AG04449 (cell line): ENCODE measurements at places on chromosomes 1 and 21.

DNA sequence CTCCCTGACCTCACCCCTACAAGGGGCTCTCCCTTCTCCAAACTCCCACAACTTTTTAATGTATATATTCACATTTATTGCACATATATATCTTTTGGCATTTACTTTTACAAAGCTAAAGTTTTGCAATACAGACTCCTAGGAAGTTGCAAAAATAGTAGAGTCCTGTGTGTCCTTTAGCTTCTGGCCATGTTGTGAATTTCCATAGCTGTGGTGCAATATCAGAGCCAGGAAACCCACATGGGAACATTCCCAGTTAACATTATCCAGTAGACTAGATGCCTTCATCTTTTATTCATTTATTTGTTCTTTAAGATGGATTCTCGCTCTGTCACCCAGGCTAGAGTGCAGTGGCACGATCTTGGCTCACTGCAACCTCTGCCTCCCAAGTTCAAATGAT, 343.0 kb downstream of the PCP4 start:
- DNase-seq: no peak

- DNase-seq: no peak
These were observed 10.5 kb upstream of the TAF1A start for GRCh38 chr1:222600281-222600680.

DNA sequence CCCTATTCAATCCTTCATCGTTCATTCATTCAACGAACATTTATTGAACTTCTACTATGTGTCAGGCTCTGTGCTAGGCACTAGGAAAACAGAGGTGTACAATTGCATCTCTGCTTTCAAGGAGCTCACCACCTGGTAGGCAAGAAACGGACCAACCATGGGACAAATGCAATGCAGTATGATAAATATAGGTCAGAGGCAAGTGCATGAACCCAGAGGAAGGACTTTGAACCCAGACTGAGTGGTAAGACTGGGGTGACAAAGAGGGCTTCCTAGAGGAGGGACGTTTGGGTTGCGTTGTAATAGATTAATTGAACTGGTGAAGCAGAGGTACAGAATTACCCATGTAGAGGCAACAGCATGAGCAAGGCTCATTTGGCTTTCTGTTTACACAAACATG, 16.4 kb downstream of the CD2 start:
- no peak for DNase-seq

DNA sequence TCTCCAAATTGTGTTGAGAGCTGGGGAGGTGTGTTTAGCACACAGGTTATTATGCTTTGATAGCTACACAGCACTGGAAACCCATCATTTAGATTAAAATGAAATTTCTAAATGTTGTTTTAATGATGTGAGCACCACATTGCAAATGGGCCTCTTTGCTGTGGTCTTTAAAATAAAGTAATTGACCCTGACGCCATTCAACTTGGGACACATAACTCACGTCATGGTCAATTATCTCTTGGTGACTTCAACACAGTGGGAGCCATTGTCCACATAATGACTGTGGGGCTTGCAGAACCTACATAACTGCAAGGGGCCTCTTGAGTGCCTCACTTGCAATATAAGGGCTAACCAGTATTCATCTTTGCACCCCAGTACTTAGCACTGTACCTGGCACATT, 280.4 kb downstream of the HLX start:
- DNase-seq: no peak

GRCh38 chr1:198290089-198290683, 133.4 kb downstream of the NEK7 start:
- no peak for DNase-seq

DNA sequence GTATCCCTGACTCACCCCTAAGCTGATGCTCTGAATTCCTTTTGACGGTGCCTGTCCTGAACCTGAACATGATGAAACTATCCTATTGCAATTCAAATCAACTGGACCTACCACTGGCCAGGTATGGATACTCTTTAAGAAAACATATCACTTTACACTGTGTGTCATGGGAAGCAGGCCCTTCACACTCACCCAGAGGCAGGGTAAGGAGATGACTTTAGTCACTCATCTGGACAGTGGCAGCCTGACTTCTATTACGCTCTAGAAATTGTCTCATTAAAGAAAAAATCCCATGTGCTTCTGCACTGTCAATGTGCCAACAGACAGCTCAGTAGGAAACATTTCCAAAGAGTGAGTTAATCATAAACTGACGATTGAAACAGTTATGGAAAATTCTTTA, 94.3 kb downstream of the VAV3 start:
- DNase-seq: no peak

DNA sequence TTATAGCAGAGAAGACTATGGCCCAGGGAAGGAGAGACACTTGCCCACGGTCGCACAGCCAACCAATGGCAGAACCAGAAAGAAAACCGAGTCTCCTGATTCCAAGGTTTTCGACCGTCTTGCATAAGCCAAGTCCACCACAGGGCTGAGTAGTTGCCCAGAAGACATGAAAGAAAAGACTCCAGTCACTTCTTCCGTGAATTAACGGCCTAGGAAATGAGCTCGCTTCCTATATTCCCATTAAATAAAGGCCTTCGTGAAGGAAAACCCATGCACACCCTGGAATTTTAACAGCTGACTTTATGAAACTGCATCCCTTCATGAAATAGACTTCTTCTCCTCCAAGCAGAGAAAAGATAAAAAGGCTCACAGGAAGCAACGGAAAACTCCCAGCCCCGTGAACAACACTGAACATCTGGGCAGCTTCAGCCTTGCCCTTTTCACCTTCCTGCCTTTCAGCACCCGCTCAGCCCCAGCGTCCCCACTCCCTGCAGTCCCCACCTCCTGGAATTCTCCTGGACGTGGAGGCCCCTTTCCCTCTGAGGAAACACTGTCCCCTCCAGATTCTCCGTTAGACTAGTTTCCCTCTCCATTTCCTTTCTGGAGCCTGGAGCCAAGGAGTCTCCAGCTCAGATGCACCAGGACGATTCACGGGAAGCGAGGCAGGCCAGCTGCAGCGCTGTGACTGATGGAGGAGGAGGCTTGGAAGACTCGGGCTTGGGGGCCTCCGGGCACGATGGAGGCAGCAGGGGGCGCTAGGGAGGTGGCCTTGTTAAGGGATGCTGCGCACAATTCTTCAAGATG, 2.7 kb upstream of the MYOC start:
- DNase-seq: no peak

GRCh38 chr1:48887796-48888195, 111.1 kb upstream of the BEND5 start:
- DNase-seq: no peak

GRCh38 chr1:83931658-83932253, 67.2 kb downstream of the TTLL7 start:
- no peak for DNase-seq

- DNase-seq: no peak
These were observed 8.4 kb downstream of the ARMH1 start for GRCh38 chr1:44682883-44683265.

GRCh38 chr1:163173121-163173520, 29.6 kb downstream of the RGS5 start:
- no peak for DNase-seq

DNA sequence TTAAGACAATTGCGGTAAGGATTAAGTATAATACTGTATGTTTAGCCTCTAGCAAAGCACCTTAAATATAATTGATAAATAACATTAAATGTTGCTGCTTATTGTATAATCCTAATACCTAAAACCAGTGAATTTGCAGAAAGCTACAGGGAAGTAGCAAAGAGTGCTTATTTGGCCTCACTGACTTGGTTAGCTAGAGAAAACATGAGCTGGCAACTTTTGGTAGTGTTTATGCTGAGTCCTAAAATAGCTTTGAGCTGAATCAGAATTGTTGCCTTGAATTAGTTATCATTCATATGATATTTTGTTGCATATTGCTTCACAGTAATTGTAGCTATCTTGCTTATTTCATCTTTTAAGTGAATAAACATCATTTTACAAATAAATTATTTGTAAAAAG, 3.5 kb downstream of the TRIM67 start:
- DNase-seq: no peak

DNA sequence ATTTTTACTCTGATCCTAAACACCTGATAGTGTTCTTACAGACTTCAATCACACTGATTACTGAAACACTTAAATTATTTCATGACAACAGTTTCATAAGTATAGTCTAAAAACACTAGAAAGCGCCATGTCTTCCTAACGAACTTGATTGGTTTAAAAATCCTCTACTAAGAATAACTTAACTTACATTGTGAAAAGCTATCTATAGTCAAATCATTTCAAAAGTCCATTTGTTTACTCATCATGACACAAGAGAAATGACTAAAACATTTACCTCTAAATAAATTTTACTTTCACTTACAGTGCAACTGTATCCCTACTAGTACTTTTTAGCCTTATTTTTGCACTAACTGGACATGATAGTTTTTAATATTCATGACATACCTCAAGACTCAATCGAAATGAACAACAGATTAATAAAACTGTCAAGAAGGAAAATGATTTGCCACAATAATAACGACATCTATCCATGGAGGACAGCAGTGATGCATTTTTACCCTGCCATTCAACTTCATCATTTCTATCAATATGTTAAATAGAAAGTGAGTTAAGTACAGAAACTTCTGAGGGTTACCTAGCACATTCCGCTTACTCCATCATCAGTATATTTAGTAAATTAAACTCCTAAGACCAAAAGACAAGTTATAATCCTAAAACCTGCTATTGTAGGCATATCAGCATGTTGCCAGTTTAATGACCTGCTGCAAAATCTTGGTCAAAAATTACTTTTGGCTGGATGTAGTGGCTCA, 38.4 kb downstream of the AHCTF1 start:
- no peak for DNase-seq

DNA sequence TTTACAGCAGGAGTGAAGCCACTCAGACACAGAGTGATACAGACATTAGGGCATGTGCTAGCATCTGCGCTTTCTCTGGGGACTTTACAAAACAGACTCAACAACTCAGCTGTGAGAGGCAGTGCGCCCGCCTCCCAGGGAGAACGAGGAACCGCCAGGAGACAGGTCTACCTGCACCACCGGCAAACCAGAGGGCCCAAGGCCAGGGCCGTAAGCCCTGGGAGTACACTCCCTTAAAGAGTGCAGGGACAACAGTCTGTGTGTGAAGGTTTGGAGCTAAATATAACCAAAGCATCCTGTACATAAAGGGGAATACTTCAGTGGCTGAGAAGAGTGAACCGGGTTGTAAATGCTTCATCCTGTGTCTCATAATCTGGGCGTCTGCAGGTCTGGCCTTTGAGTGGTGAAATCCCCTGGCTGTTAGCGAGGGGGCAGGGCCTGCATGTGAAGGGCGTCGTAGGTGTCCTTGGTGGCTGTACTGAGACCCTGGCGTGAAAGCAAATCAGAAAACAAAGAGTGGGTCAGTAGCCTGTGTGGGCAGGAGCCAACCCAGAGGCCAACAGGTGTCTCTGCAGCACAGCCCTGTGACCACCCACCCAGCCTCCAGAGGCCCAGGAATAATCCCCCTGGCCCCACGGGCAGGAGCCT, 86.9 kb downstream of the CD247 start:
- no peak for DNase-seq

DNA sequence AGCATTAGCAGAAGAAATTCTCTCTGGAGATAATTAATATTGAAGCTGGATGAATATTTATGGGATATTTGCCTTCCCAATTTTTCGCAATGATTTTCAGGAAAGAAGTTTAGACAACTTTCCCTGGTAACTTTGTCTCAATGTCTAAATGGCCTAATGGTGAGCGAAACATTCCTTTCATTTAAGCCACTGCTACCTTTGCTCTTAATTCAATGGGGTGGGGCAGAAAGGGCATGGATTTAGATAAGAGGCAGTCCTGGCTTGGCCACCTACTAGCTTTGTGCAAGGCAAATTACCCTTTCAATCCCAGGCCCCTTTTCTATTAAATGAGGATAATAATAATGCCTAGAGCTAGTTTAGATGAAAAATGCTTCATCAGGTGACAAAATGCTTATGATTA, 27.1 kb upstream of the LYST start:
- no peak for DNase-seq

DNA sequence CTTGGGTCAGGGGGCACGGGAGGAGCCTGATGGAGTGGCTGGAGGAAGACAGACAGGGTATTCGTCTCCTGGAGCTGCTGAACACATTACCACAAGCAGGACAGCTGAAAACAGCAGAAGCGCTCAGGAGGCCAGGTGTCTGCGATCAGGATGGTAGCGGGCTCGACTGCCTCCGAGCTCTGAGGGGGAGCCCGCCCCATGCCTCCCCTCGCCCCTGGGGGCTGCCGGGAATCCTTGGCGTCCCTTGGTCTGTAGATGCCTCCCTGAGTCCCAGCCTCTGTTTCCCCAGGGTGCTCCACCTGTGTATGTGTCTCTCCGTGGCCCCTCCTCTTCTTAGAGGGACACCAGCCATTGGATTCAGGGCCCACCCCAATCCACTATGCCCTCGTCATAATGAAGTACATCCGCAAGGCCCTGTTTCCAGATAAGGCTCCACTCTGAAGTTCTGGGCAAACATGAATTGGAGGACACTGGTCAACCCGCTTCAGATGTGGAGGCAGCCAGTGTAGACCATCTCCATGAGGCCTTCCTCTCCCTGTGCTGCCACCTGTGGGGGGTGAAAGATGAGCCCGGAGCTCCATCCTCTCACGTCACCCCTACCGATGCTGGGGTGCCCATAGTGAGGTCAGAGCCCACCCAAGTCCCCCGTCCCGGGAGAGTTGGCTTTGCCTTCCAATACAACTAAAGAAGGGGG, 67.8 kb downstream of the SPSB1 start:
- DNase-seq: no peak

- DNase-seq: no peak
These were observed 133.1 kb downstream of the SETD4 start for GRCh38 chr21:35927262-35927661.

- DNase-seq: no peak
These were observed 8.5 kb upstream of the PINK1 start for GRCh38 chr1:20624709-20625108.

DNA sequence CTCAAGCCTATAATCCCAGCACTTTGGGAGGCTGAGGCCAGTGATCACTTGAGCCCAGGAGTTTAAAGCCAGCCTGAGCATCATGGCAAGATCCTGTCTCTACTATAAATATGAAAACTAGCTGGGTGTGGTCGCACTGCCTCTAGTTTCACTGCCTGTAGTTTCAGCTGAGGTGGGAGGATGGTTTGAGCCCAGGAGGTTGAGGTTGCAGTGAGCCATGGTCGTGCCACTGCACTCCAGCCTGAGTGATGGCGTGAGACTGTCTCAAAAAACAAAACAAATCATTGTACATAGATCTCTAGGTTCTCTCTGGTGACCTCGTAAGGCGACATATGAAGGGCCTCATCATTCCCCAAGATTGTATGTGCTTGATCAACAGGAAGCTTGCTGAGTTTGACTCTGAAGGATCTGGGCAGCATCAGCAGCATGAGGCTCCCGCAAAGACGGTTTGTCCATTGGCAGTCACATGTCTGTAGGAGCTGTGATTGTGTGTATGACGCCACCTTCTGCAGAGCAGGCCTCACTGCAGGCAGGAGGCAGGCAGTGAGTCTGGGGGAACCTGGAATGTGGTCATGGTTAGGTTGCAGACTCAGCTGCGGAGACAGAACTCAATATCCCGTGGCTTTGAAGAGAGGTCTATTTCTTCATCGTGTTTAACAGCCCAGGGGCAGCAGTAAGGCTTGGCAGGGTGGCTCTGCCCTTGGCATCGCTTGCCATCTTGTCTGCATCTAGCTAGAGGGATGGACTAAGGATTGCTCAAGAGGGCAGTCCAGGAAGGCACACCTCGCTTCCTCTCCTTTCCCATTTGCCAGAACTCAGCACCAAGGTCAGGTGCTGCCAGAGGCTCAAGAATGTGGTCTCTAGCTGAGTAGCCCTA, 14.0 kb downstream of the ATP5PO start:
- no peak for DNase-seq
